Activated CD4-positive, alpha-beta T cell treated with anti-CD3 and anti-CD28 coated beads for 4 hours (primary cell): ENCODE measurements at places on chromosomes 4 and X.

DNA sequence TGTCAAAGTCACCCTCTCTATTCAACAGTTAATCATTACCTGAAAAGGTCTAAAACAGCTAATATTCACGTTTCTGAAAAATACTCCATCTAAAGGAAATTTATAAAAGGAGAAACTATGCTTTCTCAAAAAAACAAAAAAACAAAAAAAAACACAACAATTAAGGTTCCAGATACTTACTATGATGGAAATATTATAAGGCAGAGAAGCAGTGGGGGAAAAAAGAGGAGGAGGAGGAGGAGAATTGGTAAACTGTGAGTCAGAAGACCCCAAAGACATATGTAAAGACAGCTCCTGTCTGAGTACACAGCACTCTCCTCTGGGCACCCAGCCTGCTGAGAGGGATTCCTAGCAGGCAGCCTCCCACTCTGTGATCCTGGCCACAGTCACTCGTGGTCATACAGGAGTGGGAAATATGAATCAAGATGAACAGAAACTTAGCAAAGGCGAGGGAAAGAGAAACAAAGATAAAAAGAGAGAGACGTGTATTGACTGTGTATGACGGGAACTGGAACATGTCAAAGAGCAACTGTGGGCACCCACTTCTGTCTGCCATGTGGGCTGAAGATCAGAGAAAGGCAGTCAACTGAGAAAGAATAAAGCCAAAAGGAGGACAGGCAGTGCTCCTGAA, 12.5 kb downstream of the KLHL15 start:
- DNase-seq: peak; percentile 43

- DNase-seq: peak; percentile 9
These were observed 2.2 kb upstream of the FAM114A1 start for GRCh38 chr4:38865445-38865844.

DNA sequence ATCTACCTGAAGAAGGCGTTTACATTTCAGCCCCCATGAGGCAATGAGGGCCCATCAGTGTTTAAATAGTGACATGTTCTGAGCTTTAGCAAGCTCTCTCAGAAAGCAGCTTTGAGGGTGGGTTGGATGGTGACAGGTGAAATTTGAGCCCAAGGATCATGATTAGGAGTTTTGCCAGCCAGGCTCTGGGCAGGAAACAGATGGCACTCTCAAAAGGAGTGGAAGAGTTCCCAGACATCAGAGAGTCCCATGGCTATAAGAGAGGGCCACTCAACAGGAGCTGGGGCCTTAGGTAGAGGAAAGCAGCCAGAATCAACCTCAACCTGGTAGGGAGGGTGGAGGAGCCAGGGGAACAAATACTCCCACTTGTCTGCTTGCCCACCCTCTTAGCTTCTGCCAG, 499.8 kb downstream of the MID1IP1 start:
- no peak for DNase-seq

- no peak for DNase-seq
These were observed 81.7 kb upstream of the GATB start for GRCh38 chr4:151842430-151843079.

GRCh38 chr4:8215641-8216442, 16.8 kb downstream of the SH3TC1 start:
- no peak for DNase-seq

DNA sequence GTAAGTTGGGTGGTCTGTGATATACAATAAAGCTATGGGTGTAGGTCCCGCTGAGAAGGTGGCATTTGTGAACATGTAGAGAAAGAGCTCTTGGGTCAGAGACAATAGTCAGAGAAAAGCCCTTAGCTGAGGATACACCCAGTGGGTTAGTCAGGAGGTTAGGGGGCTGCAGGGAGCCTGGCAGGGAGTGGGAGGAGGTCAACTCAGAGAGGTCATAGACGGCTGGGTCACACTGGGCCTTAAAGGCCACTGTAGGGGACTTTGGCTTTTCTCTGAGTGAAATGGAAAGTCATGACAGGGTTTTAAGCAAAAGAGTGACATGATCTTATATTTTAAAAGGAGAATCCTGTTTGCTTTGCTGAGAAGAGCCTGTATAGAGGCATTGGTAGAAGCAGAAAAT, 16.7 kb downstream of the MGST2 start:
- no peak for DNase-seq

DNA sequence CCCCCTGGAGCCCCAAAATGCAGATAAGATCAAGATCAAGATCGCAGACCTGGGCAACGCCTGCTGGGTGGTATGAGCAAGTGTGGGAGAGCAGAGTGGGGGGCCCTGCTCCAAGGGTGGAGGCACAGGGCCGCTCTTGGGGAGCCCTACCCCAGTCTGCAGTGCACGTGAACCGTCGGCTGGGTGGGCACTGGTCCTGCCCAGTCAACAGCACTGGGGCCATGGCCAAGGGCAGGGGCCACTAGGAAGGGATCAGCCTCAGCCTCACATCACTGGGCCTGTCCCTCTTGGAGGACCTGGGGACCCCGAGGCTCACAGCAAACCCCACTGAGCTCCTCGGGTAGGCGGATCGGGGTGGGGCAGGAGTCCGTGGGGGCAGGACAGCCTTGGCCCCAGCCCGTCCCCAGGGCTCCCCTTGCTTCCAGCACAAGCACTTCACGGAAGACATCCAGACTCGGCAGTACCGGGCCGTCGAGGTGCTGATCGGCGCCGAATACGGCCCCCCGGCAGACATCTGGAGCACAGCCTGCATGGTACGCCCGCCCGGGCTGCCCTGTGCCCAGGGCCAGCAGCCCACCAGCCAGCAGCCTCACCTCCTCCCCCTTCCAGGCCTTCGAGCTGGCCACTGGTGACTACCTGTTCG, 3.6 kb downstream of the SRPK3 start:
- DNase-seq: no peak

- no peak for DNase-seq
These were observed 101.2 kb downstream of the ARHGAP6 start for GRCh38 chrX:11564546-11564945.

GRCh38 chrX:150848914-150849365, 49.5 kb downstream of the CD99L2 start:
- DNase-seq: no peak

- no peak for DNase-seq
These were observed 110.1 kb upstream of the VEGFC start for GRCh38 chr4:176902710-176903323.

DNA sequence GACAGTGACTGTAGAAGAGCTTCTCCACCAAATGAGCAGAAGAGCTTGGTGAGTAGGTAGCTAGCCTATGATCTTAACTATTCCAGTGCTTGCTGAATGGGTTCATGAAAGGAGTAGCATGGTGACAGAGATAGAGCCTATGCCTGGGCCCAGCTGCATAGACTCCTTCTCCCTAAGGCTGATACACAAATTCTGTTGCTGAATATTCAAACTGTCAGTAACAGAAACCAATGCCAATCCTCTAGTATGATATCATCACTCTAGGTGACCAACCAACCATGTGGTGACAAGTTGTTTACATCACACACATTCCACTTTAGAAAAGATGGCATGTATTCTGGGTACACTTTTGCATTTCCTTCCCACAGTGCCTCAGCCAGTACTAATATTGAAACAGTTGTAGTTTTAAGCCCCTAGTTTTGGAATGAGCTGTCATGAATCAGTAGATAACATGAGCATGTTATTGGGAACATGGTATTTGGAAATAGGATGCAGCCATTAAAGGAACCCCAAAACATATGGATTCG, 103.4 kb upstream of the GRXCR1 start:
- no peak for DNase-seq

GRCh38 chr4:7860600-7861163, 79.0 kb downstream of the AFAP1 start:
- DNase-seq: no peak

GRCh38 chr4:53547983-53548382, 43.3 kb downstream of the LNX1 start:
- no peak for DNase-seq

DNA sequence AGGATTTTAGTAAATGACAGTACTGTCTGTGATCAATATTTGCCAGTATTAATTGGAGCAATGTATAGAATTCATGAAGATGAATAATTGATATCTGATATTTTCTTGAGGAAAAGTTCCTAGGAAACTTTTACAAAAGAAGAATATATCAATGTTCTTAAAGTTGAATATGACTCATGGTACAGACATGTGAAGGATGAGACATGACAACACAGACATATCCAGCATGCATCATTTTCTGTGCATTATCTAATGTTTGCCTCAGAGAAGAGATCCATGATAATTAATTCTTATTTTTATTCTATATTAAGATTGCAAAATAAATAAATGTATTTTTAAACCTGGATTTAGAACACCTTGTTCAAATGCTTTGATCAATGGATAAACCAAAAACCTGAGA, 452.9 kb upstream of the EPHA5 start:
- no peak for DNase-seq

DNA sequence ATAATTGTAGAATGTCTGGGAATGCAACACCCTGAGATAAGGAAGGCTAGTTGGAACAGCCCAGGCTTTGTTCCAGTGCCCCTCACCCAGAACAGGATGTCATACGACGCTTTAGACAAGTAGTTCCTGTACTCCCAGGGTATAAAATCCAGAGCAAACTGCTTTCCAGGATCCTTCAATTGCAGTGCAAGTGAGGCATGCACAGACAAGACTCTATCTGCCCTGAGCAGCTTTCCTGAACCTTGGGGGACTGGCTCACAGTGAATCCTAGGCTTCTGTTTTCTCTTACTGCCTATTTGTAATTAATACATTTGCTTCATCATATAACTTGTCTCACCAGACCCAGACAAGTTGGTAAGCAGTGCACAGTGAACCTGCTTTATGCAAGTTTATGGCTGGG, 48.4 kb upstream of the IL9R start:
- no peak for DNase-seq

DNA sequence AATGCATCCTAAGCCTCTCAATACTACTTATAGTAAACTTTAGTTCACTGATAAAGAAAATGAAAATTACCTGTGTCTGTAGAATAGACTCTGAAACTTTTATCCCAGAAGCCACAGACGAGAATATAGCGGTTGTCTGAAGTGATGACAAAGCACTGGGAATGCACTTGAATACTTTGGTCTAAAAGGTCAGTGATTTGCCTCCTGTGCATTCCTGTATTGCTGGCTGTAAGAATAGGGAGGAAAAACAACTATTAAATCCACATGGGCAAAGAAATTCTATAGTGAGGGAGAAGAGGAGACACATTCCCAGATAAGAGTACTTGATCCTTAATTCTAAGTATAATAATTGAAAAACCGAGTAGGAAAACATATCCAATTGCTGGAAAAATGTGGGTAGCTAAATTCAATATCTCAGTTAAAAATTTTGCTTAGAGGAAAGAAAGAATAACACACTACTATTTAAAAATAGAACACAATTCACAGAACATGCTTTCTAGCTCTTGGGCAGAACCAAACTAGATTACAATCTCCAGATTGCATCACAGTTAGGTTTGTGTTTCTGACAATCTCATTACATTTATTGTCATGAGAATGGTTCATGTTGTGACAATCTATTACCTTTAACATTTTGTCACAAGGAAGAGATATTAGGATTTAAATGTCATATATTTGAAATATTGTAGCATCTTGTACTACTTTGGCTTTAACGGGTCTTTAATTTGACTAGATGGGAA, 232.1 kb downstream of the DCLK2 start:
- no peak for DNase-seq

- DNase-seq: no peak
These were observed 15.5 kb downstream of the CPE start for GRCh38 chr4:165394275-165394674.

GRCh38 chr4:28557755-28558154, 1697.1 kb downstream of the STIM2 start:
- DNase-seq: no peak

GRCh38 chr4:24180586-24180985, 290.7 kb upstream of the PPARGC1A start:
- DNase-seq: no peak
